ENCODE measurements at places on chromosomes 6 and 20. TPM values are rescaled to one million over a fixed set of nuclear protein-coding genes. Genes with fewer than 3 reads are reported as not detected.

ME1 gene
- total RNA-seq, result 12.9 TPM

PDE10A gene
- 2.7 TPM for total RNA-seq

MYL9 gene
- 274 TPM for total RNA-seq

PRDM13 gene
- not detected for total RNA-seq

CRISP3 gene
- 2.5 TPM for total RNA-seq

IL20RA gene
- total RNA-seq, result 10.9 TPM

RAET1E gene
- not detected for total RNA-seq

GHRH gene
- total RNA-seq, result not detected

VGLL2 gene
- total RNA-seq, result not detected

CCDC170 gene
- 5.4 TPM for total RNA-seq

EDEM2 gene
- total RNA-seq, result 45.4 TPM

CD24 gene
- 33.1 TPM for total RNA-seq

SLC22A1 gene
- 2.6 TPM for total RNA-seq

CALHM5 gene
- 1.9 TPM for total RNA-seq

ELOVL4 gene
- 0.24 TPM for total RNA-seq

EPPIN gene
- total RNA-seq, result 0.38 TPM

RAB44 gene
- total RNA-seq, result 0.95 TPM

HSF2 gene
- total RNA-seq, result 11.0 TPM

SNAP25 gene
- 0.65 TPM for total RNA-seq

PGK2 gene
- not detected for total RNA-seq

CDH26 gene
- total RNA-seq, result 8.4 TPM

TXLNB gene
- 1.1 TPM for total RNA-seq
